GM06990 (cell line): ENCODE measurements at places on chromosomes 11 and 22.

GRCh38 chr11:60821827-60822599, 19.9 kb upstream of the CCDC86 start:
- DNase-seq, result peak; percentile 29

DNA sequence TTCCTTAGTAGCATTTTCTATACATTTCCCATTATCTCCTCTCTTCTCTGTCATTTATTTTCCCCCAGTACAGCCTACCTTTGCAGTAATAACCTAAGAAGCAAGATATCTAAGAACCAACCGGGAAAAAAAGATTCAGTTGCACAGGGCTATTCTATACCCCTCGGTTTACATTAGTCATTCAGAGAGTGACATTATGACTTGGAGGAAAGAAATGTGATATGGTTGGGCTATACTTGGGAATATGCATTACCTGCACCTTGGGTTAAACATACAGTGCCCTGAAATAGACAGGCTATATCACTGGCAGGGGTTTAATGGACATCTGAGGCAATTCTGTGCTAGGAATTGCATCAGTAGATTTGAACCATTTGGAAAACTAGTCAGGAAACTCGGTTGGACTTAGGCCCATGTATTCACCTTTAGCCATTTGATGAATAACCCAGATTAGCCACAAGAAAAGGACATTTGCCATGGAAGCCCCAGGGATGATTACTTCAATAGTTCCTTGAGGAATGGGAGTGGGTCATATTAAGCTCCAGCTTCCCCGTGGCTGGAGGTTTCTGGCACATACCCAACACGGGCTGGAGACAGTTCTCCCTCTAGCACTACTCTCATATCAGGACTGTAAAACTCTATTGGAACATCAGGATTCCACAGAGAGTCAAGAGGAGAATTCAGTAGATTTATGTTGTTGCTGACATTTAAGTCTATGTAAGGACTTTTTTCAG, 973.2 kb downstream of the NTM start:
- no peak for DNase-seq

GRCh38 chr11:11944444-11944843, 64.0 kb downstream of the DKK3 start:
- DNase-seq, result no peak

DNA sequence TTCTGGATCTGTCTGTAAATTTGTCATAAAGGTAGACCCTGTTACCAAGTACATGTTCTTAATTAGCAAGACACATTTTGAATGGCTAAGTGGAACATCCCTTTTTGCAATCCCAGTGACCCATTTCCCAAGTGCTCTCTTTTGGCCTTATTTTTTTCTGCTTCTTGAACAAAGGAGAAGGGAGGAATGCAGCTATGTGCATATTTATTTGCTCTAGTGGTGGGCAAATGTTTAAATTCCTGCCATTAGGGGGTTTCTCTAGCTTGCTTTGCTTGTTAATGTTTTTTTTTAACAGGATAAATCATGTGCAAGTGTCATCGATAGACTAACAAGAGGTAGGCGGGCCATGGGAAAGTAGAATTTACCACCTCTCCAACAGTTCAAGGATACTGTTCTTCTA, 135.7 kb downstream of the COMMD9 start:
- DNase-seq, result no peak

DNA sequence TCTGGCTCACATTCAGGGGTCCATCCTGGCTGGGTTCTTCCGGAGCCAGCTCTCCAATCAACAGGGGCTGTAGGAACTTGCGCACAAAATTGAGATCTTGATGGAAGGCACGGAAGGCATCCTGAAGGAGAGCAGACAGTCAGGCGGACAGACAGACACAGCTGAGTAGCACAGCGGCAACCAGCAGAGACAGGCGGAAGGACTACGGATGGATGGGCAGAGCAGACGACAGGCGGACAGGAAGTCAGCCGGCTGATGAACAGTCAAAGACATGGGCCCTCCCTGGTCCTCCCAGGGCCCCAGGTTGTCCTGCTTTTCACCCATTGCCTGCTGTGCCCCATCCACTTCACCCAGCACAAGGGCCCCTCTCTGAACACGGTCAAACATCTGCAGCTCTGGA, 11.3 kb downstream of the FADS3 start:
- DNase-seq, result peak; percentile 52

GRCh38 chr22:35642305-35642741, 5.9 kb upstream of the APOL6 start:
- no peak for DNase-seq

DNA sequence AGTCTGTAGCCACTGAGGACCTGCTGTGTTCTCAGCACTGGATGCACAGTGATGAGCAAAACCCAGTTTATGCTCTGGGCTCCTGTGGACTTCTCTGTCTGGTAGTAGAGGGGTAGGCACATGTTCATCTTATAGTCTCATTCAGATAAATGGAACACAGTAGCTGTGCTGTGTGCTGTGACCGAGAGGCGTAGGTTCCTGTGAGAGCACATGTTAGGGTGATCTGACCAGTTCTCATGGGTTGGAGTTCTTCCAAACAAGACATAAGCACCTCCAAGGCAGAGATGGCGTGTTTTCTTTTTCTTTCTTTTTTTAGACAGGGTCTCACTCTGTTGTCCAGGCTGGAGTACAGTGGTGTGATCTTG, 154.8 kb upstream of the RASSF10 start:
- no peak for DNase-seq

- no peak for DNase-seq
Measured at GRCh38 chr11:19378814-19379213, 138.1 kb upstream of the E2F8 start.

DNA sequence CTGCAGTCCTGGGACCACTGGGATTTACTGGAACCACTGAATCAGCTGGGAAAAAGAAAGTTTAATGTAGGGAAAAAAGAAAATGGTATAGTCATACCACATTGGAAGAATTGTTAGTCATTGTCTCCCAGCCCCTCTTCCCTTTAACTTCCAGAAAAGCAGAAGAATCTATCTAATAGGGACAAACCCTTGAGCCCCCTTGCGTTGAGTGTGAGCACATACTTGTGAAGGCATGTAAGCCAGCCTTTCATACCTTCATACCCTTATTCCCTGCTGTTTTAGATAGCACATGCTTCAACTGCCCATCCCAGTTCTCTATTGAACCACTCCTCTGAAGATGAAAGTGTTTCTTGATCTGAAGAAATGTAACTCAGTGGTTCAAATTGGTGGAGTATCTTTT, 6.6 kb downstream of the TREH start:
- DNase-seq, result no peak

DNA sequence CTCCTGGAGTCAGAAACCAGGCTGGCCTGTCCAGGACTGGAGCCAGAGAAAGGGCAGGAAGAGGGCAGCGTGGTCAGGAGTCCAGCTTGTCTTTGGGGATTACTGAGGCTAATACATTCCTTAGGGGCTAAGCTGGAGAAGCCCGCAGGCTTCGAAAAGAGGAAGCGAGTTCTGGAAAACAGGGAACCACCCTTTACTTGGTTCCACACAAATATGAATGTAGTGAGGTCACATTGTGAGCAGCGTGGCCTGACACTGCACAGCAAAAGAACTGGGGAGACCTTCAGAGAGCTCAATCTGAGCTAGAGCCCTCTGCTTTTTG, 132.3 kb downstream of the CEP164 start:
- no peak for DNase-seq

DNA sequence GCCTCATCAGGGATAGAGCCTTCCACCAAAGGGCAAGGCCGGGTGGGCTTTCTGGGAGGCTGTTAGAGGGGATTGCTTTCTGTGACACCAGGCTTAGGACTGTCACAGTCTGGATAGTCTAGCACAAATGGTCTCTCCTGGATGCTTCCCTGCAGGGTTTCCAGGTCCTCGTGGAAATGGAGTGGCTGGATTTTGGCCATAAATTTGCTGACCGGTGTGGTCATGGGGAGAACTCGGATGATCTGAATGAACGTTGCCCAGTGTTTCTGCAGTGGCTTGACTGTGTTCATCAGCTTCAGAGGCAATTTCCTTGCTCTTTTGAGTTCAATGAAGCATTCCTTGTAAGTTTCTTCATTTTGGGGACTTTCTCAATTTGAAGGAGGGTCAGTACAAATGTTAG, 67.1 kb upstream of the HORMAD2 start:
- no peak for DNase-seq

DNA sequence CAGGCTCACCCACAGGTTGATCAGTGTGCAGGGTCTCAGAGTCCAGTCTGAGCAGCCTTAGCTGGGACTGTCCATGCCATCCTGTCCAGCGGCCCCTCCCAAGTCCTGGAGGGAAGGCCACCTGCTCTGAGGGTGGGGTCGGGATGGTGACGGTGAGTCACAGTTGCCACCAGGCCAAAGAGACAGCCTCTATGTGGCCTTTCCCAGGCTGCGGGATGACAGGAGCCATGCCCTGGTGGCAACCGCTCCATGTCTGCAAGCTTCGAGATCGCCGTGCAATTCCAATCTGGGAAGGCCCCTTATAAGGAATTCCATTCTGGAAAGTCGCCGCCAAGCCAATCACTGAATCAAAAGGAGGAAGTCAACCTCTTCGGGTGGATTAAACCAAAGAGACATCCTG, 47.5 kb downstream of the RTL6 start:
- DNase-seq, result no peak

DNA sequence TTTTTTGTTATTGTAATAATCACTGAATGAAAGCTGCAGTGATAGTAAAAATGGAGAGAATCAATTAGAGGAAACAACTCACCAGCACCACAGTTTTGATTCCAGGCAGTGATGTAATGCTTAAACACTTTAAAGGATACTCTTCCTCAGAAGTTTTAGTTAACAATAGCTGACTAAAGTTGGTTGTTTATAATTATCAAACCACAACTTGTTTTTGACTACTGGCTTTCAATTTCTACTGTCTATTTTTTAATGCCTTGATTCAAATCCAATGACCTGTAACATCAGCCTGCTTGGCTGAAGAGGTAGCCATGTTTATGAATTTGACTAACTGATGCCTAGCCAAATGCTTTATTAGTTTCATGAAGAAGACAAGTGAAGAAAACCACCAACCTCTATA, 18.2 kb upstream of the CASP12 start:
- DNase-seq, result no peak

DNA sequence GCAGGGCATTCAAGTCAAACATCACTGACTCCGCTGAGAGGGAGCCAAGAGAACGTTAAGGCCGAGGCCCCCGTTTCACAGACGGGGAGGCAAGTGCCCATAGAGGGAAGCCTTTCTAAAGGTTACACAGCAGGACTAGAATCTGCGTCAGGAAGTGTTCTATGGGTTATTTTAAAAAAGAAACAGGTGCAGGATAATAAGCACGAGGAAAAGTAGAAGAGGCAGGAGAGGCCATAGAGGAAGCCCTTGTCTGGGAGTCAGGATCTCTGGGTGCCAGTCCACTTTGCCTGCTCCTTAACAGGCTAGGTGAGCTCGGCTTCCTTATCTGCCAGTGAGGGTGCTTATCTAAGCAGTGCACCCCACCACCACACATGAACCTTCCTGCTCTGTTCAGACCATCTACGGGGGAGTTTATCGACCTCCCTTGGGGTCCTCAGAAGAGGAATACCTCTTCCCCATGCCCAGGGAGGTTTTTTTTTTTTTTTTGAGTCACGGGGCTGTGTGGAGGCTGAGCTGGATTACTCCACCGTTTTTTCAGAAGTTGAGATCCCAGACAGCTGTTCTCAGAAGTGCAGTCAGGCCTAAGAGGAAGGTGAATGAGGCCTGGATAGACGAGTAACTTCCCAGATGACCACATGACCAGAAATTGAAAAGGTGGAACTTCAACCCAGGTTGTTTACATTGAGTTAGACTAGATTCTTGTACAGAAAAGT, 1.2 kb upstream of the FCHSD2 start:
- DNase-seq, result peak; percentile 46

DNA sequence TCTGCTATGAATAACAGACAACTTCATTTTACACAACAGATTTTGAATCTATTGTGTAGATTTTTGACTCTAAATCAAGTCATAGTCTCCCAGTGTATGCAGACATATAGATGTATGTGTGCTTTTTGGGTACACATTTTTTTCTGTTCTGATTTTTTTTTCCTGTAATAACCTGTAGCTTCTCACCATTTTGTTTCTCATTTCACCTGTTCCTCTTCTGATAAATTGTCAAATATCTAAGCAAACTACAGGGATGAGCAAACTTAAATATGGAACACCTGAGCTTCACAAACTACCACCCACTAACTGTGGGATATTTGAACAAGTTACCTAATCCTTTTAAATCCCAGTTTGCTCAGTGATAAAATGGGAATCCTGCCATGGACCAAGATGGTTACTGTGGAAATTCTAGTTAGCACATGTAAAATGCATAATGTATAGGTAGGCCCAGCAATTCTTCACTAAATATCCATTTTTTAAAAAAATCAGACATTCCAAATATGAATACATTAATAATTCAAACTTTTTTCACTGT, 15.7 kb downstream of the LGR4 start:
- no peak for DNase-seq

- peak; percentile 78 for DNase-seq
Measured at GRCh38 chr11:66336234-66337102, at the start of gene RIN1. Gene RIN1 (minus strand): TSS chr11:66336434. CDS start chr11:66336402, 32 bp downstream.

DNA sequence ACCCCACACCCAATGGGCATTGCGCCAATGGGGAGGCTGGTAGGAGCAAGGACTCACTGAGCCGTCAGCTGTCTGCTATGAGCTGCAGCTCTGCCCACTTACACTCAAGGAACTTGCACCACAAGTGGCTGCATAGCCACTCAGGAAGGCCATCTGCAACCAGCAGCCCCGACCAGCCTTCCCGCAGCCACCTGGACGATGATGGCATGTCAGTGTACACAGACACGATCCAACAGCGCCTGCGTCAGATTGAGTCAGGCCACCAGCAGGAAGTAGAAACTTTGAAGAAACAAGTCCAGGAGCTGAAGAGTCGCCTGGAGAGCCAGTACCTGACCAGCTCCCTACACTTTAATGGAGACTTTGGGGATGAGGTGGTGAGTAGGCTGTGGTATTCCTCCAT, 59.8 kb upstream of the HORMAD2 start:
- no peak for DNase-seq

DNA sequence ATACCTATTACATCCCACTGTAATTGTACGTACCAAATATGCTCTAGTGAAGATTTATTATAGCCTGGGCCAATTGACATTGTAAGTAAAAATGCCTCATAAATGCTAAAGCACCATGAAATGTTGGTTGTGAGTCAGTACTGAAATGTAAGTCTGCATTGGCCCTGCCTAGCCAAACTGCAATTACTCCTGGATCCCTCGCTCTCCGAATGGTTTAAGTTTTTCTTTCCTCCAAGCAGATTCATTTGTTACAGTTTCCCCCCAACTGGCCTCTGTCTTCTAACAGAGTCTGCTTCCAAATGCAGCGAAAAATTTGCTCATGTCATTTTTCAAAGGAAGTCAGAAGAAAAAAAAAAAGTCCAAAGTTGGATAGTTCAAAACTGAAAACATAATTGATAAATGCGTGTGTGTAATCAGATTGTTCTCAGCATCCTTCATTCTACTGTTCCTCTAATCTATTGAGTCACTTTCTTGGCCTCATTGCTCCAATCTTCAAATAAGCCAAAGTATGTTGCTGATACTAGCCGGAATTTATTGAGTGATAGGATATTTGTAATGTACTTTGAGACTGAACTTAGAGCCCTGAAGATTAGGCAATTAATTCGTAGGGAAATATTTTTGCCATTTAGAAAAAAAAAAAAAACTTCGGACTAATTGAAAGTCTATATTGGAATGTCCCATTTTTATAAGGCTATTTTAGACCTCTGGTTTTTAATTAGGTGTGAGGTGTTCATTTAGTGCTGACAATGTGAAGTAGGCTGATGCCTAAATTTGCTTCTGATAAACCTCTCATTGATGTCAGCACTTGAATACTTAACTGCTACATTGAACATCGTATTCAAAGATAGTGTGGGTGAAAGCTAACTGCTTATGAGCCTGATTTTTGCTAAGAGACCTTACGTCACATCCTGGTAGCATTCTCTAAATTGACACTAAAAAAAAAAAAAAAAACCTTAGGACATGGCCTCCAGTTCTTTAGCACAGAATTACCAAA, 93.4 kb downstream of the WT1 start:
- DNase-seq, result no peak
